ENCODE measurements at places on chromosomes 5 and 9.

DNA sequence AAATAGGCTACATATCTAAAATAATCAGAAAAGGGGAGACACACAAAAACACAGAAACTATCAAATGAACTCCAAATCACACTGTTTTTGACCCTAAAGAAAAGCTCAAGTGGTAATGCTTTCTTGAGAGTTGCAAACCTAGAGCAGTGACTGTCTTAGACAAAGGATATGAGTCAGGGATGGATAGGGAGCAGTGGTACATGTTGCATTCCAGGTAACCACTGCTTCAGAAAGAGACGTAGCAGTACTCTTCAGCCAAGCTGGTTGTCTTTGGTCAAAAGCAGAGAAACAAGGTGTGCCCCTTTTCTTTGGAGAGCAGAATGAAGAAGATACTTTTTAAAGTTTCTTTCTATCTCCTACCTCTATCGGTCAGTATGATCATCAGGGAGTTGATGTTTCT lies 1003.6 kb downstream of the CDH9 start:
- no peak for DNase-seq

DNA sequence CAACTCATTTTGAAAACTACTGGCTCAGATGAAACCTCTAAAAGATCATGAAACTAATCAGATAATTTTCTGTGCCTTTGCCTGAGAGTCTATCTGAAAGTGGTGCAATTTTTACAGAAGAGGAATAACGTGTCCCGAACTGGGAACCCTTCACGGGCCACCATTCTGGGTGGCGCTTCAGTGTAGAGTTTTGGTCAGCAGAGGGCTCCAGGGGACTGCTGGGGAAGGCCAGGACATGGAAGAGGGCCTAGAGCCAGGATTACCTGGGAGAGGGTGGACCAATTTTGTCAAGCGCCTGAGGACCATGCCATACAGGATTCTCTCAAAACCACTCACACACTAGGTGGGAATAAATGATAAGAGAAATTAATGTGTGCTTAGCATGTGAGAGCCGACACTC lies 49.7 kb upstream of the PLEKHG4B start:
- DNase-seq: no peak

- no peak for DNase-seq
These were observed 501.5 kb downstream of the DMAC1 start for GRCh38 chr9:7298123-7298522.

DNA sequence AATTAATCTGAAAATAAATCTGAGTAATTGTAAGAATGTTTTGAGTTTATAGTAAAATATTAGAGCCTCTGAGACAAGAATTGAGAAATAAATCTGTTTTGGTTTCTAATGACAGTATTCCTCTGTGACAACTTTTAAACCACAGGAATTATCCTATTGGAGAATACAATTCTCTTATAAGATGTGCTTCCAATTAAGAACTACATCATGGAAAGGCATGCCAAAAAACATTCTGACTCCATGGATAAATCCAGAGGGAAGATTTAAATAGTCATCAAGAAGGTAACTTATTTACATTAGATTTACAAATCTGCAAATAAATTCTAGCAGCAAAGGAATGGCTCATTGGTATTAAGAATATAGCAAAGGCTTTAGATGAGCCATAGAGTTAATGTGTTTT lies 178.3 kb upstream of the ACOT12 start:
- DNase-seq: no peak

DNA sequence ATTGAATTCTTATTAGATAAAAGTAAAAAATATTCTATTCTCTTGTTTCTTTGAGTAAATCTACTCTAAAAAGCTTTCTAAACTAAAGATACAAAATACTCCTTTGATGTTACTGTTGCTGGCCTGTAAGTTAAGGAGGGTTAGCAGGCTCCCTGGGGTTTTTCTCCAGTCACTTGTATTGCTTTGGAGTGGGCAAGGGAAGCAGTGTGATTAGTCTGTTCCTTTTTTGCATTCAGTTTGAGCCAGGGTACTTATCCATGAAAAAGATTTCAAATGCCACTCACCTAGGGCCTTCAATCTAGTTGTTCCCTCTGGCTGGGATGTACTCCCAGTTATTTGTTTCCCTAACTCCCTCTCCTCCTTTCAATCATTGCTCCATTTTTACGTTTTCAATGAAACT lies 256.2 kb upstream of the SMC2 start:
- DNase-seq: no peak

- no peak for DNase-seq
These were observed 7.6 kb upstream of the CXXC5 start for GRCh38 chr5:139640421-139641115.

DNA sequence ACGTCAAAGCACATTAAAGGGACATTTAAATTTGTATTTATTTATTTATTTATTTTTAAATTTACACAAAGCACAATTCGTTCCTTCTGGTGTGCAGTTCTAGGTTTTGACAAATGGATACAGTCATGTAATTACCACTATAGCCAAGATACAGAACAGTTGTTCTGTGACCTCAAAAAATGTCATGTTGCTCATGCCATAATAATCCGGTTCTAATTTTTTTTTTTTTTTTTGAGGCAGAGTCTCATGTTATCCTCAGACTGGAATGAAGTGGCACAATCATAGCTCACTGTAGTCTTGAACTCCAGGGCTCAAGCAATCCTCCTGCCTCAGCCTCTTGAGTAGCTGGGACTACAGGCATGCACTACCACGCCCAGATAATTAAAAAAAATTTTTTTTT lies 7.8 kb downstream of the IGFBPL1 start:
- DNase-seq: no peak

DNA sequence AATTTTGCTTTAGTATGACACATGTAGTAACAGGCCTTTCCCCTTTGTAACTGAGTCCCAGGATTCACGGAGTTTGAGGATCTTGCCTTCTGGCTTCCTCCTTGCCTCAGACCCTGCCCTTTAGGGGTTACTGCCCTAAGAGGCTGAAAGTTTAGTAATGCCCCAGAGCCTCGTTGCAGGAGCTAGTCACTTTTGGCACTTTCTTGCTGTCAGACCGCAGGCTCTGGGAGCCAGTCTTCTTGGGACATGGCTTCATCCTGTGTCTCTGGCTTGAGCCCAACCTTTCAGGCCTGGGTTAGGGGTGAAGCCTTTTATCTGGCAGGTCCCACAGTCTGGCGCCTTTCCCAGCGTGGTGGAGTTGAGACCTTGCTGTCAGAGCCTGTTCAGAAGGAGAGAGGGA lies 185.6 kb upstream of the DMRT1 start:
- no peak for DNase-seq

GRCh38 chr9:37501957-37502596 lies 16.3 kb downstream of the POLR1E start:
- no peak for DNase-seq

DNA sequence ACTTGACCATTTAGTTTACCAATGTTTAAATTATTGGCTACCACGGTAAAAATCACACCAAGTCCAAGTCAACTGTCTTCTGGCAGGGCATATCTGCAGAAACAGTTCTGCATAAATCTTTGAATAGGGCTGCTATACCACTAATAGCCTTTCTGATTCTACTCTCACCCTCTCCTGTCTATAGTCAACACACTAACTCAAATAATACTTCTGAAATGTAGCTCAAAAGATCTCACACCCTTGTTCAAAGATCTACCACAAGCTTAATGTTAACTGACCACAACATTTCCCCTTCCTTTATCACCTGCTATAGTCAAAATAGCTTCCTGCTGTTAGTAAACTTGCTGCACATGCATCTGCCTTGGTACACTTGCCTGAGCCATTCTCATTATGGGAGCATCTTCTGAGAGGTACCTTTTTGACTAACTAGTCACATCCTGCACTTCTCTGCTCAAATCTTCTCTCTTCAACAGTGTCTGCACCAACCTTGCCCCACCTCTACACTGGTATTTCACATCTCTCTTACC lies 319.4 kb downstream of the CDH10 start:
- no peak for DNase-seq

- peak; percentile 6 for DNase-seq
These were observed 362.7 kb downstream of the GADD45G start for GRCh38 chr9:89967527-89967926.

DNA sequence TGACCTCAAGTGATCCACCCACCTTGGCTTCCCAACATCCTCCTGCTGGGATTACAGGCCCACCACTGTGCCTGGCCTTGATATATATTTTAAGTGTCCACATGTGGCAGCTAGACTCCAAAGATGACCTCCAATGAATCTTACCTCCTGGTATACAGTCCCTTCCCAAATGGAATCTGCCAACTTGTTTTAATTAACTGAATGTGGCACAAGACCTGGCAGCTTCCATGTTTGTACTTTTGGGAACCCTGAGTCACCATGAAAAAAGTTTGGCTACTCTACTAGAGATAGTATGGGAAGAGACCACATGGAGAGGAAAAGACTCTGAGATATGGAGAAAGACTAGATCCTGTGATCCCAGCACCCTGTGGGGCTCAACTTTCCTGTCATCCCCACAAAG lies 42.5 kb downstream of the CCL28 start:
- no peak for DNase-seq

GRCh38 chr5:4924577-4924976 lies 215.6 kb upstream of the ADAMTS16 start:
- DNase-seq: no peak

DNA sequence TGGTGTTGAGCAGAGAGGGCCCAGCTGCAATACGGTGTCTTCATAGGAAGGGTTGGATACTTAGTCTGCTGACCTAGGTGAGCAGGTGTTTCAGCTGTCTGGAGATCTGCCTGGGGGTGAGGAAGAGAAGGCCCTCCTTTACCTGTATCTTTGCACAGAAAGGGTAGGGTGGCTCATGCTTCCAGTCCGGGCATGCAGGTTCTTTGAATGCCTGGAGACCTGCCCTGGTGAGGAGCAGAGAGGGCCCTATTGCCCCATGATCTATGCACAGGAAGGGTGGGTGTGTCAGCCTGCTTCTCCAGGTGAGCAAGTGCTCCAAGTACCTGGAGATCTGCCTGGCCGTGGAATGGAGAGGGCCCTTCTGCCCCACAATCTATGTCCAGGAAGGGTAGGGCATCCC lies 63.0 kb downstream of the FER start:
- no peak for DNase-seq

- DNase-seq: peak; percentile 67
These were observed 59.2 kb upstream of the TRAF1 start for GRCh38 chr9:120985819-120986222.

DNA sequence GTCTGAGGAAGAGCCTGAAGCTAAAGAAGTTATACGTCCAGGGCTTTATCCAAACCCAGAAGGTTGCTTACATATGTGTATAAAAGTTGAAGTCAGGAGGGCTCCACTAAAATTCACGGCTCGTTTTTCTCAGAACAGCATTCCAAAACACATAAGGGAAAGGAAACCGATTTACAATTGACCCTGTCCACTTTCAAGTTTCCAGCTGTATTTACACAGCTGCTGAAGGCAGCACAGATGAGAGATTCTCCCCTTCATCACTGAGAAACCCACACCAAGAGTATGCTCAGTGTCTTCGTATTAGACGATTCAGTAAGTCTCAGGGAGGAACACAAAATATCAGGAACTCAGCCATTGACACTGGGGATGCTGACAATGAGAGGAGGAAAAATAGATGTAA lies 5.9 kb upstream of the NREP start:
- DNase-seq: no peak

- DNase-seq: no peak
These were observed 290.6 kb downstream of the MARCHF11 start for GRCh38 chr5:15889001-15889400.

- DNase-seq: no peak
These were observed 34.7 kb downstream of the WHRN start for GRCh38 chr9:114470581-114470980.

GRCh38 chr5:6755519-6755918 lies 42.3 kb downstream of the TENT4A start:
- no peak for DNase-seq

GRCh38 chr5:17259630-17260257 lies 42.3 kb downstream of the BASP1 start:
- no peak for DNase-seq

GRCh38 chr5:17732351-17732923 lies 98.2 kb downstream of the TAF11L14 start:
- DNase-seq: no peak

GRCh38 chr5:23820765-23821471 lies 313.5 kb downstream of the PRDM9 start:
- peak; percentile 49 for DNase-seq

- DNase-seq: peak; percentile 59
These were observed 265.3 kb downstream of the FSTL4 start for GRCh38 chr5:133347039-133347438.

- no peak for DNase-seq
These were observed 22.2 kb upstream of the ZBTB34 start for GRCh38 chr9:126838055-126838811.

DNA sequence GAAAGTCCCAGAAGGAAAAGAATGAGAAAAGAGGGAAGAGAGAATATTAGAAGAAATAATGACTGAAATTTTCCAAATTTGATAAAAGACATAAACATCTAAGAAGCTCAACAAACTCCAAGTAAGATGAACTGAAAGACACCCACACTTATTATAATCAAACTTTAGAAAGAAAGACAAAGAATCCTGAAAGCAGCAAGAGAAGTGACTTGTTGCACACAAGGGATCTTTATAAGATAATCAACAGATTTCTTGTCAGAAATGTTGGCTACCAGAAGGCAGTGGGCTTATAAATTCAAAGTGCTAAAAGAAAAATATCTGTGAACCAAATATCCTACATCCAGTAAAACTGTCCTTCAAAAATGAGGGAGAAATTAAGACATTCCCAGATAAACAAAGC lies 49.0 kb upstream of the FNIP1 start:
- DNase-seq: no peak

- no peak for DNase-seq
These were observed 324.4 kb downstream of the ENC1 start for GRCh38 chr5:74316064-74316603.

GRCh38 chr5:30390095-30390494 lies 803.4 kb upstream of the CDH6 start:
- no peak for DNase-seq

DNA sequence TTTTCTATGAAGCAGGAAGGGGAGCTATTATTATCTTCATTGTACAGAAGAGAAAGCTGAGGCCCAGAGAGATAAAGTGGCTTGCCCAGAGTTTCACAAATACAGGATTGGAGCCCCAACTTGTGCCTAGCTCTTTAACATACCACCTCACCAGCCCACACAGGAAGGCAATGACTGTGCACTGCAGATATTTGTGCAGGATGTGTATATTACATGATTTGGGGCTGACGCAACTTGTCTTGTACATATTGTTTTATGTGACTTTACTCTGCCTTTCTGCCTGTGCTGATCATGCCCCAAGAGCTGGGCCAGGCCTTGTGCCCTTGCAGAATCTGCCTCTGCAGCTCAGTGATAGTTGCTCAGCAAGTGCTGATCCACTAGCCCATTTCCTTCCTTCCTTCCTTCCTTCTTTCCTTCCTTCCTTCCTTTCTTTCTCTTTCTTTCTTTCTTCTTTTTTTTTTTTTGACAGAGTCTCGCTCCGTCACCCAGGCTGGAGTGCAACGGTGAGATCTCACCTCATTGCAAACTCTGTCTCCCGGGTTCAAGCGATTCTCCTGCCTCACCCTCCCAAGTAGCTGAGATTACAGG lies 106.6 kb upstream of the TBCA start:
- DNase-seq: no peak
